Hippocampal formation (tissue), 2 donors: ENCODE measurements at places on chromosomes 5 and 9.
A peak's percentile ranks its signal among the peaks of the same experiment; 100 is the strongest.

- DNase-seq, result no peak
Measured at GRCh38 chr9:114889802-114890224, 40.6 kb downstream of the TNFSF8 start.

DNA sequence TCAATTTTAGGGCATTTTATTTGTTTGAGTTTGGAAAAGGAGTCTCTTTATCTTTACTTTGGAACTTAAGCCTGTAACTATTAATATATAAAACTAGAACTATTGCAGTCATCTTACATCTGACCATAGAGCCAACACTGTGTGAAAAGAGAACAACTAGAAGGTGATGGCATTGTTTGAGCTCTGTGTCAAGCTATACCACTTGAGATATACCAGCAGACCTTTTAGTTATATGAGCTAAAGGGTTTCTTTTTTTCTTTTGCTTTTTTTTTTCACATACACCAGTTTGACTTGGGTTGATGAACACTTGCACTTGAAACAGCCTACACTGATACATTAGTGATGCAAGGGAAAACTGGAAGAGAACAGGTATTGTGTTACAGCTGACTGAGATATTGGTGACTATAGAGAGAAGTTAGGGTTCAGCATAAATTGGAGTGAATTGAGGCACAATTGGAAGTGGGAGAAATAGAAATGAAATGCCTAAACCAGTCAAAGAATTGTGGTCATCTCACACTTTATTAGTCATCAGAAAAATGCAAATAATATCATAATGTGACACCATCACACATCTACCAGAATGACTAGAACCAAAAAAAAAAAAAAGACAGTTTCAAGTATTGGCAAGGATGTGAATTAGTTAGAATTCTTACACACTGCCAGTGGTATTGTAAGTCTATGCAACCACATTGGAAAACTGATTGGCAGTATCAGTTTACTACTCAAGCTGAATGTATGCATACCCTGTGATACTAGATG lies 60.9 kb downstream of the ADRB2 start:
- no peak for DNase-seq

- no peak for DNase-seq
Measured at GRCh38 chr9:99044827-99045226, 60.1 kb upstream of the TGFBR1 start.

DNA sequence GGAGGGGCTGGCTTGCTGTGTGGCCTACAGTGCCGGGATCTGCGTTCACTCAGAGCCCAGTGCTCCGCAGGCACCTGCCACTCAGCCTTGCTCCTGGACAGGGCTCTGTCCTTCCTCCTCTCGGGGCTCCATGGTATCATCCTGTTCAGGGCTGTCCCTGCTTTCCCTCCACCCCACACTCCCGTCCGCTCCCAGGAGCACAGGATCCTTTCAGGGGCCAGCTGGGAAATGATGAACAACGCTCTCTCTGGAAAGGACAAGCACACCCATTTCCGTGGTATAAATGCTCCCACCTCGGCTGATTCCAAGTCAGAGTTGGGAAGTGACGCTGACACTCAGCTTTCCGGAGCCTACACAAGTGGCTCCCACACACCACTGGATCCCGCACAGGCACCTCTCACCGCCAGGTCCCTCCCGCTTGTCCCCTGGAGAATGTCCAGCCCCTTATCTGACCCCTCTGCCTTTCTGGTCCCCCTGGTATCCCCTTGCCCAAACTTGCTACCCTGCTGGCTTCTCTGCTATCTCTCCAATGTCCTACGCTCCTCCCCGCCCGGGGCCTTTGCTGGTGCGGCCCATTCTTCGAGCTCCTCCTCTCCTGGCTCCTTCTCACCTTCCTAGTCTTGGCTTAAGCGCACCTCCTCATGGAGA lies 21.3 kb downstream of the HMCN2 start:
- DNase-seq, result no peak

DNA sequence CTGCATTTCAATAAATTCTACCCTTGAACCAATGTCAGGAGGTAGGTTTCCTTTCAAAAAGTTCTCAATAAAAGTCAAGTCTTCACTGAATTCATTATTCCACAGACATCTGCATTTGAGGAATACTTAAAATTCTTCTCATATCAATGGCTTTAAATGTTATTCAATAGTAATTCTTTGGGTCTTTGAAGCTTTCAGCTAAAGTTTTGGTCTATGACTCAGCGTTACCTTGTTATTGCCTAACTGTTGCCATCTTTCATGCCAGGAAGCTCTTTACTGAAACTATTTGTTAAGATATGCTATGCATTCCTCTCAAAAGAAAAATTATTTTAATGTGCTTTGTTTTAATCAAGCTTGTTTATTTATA lies 170.5 kb downstream of the NNT start:
- no peak for DNase-seq

- no peak for DNase-seq
Measured at GRCh38 chr5:44387406-44387805, 1.8 kb downstream of the FGF10 start.

GRCh38 chr5:142542906-142543305 lies 143.0 kb downstream of the FGF1 start:
- DNase-seq, result peak; percentile 5

DNA sequence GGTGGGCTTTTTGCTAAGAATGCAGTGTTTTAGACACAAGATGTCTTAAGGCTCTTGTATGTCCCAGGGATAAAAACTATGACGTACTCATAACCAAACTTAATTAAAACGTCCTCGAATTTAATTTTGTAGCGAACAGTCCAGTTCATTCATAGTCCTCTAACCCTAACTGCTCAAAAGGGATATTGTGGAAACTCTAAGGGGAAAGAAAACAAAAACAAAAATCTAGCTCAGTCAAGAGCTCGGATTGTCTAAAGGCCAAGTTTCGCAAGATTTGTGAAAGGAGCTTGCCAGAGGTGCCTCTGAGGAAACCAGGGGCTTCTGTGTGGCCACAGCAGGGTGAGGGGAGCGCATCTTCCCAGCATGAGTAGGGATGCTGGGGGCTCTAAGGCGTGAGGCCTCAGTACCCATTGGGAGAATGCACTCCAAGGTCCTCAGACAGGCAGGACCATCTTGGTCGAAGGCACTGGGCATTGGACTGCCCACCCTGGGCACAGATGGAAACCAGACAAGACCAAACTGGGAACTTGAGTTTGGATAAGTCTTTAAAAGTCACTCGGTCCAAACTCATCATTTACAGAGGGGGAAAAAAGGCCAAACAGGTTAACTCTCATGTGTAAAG lies 71.8 kb downstream of the PRRT1B start:
- peak; percentile 17 for DNase-seq

DNA sequence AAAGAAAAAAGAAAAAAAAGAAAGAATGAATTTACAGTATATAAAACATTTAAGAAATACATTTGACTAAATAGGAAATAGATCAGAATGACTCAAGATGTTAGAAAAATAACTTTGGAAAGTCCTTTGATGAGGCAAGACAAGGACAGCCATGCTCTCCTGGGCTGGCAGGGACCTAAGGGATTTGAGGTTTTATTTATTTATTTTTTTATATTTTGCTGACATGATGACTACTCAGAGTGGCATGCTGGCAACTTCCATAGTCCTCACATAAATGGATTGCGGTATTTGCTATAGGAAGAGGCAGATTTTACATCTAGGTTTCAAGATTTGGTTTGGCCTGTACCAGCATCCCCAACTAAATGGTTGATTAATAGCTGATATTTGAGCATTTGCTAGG lies 17.7 kb downstream of the SLC28A3 start:
- no peak for DNase-seq

GRCh38 chr9:133056533-133056932 lies 5.2 kb upstream of the CEL start:
- DNase-seq, result no peak

GRCh38 chr5:54263447-54263846 lies 46.9 kb downstream of the ARL15 start:
- no peak for DNase-seq

DNA sequence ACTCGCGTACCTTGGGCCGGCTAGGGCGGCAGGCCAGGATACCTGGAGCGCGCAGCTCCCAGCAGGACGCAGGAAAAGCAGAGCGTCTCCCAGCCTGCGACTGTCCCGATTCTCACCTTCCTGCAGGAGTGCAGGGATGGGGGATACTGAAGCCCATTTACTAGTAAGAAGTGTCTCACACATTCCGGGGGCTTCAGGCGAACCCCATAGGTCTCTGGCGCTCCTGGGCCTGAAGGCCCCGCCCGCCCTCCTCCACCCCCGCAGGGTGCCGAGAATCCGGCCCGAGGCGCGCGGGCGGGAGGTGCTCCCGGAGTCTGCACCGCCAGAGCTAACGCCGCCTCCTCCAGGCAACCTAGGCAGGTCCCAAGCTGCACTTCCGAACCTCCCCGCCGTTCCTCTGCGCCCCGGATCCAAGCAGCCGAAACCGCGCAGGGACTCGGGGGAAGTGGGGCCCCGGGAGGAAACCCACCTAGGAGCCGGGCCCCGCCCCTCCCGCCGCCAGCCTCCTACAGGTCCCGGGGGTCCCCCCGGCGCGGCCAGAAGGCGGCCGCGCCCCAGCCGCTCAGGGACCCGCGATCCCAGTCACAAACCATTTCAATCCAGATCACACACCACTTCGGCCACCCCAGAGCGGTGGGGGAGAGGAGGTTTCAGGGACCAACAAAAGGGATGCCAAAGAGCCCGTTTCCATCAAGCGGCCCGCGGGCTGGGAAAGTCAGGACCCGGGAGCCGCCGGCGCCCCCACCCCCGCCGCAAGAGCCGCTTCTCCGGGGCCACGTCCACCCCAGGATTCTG lies 1.2 kb downstream of the ROR2 start:
- no peak for DNase-seq

GRCh38 chr9:27499451-27499850 lies 24.6 kb upstream of the IFNK start:
- no peak for DNase-seq

DNA sequence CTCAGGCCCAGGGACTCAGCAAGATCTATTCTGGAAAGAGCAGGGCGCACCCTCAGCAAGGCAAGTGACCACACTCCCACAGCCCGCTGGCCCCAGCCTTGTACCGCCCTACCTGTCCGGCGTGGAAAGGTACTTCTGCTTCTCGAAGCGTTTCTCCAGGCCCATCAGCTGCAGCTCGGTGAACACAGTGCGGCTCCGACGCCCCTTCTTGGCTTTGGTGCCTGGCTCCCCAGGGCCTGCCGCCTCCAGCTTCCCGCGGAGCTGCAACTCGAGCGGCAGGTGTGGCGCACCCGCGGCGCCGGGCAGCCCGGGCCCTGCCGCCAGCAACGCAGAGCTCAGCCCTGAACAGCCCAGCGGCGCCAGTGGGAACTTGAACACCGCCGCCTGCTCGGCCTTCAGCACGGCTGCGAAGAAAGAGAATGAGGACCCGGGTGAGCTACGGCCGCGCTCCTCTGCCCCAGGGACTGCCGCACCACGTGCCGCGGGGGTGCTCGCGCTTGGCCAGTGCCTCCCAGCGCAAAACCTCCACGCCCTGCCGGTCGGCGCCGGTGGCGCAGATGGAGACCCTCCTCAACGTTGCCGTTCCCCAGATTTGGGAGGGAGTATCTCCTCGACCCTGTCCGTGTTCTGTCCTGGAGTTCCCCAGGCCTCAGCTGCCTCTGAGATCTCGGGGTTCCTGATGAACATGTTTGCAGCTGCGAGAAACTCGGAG lies 2.2 kb downstream of the BARX1 start:
- DNase-seq, result no peak
